Pulmonary artery endothelial cell (primary cell): ENCODE measurements at places on chromosomes 11 and 22. TPM values are rescaled to one million over a fixed set of nuclear protein-coding genes. Genes with fewer than 3 reads are reported as not detected.

DNA sequence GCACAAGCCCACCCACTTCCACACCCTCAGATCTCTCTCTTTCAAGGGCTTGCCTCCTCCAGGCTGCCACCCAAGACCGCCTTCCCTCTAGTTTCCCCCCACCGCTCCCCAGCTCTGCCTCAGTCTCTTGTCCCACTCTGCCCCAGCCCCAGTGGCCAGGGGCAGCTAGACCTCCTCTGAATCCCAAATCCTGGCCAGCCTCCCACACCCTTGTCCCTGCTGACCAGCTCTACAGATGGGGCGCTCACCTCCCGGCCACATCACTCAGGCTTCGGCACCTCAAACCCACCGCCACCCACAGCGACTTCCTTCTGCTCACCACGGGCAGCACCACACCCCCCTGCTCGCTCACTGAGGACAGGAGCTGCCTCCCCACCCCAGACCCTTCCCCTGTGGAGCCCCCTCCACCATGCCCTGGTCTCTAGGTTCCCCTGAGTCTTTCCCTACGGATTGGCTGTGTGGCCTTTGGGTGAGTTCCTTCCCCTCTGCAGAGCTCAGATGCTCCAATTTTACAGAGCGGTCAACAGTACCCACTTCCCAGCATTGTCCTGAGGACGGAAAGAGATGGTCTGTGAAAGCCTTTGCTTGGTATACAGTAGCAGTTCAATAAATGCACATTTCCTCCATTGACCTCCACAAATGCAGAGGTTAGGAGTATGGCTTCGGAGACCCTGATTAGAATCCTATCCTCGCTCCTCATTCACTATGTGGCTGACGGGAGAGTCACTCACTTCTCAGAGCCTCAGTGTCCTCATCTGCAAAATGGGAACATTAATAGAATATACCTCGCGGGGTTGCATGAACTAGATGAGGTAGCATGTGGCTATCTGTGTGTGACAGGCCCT lies 11.5 kb upstream of the SPI1 start:
- DNase-seq: no peak

GRCh38 chr22:30742291-30743256 lies 47.9 kb downstream of the OSBP2 start:
- no peak for DNase-seq

- no peak for DNase-seq
Observed at GRCh38 chr22:19126309-19127273, 4.4 kb upstream of the DGCR2 start.

DNA sequence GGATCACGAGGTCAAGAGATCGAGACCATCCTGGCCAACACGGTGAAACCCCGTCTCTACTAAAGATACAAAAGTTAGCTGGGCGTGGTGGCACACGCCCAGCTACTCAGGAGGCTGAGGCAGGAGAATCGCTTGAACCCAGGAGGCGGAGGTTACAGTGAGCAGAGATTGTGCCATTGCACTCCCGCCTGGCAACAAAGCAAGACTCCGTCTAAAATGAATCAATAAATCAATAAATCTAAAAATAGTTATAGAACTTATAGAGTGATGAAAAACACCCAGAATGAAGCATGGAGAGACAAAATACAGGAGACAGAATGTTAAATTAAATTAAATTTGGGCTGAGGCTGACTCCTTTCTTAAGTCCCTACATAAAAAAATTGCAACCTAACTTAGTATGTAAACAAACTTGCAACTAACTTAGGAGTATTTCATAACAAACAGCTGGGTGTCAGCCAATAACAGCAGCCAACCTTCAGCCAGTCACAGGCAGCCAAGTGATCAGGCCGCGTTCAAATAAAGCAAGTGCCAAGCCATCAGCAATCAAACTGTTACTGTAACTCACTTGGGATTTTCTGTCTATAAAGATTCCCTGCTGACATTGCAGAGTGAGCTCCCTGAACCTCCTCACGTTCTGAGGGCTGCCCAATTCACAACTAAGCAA lies 7.3 kb upstream of the TP53AIP1 start:
- no peak for DNase-seq

GRCh38 chr22:19880786-19881569 lies 26.3 kb upstream of the GNB1L start:
- peak; percentile 96 for DNase-seq

GRCh38 chr22:42022162-42022847 lies 23.7 kb downstream of the WBP2NL start:
- no peak for DNase-seq

DNA sequence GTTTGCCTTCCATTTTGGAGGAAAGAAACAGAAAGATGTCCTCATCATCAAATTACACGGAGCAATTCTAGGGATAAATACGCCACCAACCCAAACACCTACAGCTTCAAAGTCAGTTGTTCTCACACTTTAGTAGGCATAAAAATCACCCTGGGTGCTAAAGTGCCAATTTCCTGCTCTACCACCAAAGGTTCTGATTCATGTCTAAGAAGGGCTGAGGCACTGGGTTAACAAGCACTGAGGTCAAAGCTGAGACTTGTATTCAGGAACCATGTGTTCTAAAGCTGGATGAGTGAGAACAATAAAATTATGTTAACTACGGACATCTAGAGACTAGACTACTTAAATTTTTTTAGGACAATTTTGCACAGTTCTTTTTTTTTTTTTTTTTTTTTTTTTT lies 127.6 kb downstream of the MPPED2 start:
- no peak for DNase-seq

GRCh38 chr11:46981436-46981835 lies 44.9 kb downstream of the CSTPP1 start:
- no peak for DNase-seq

Gene SYT12
- 0.04 TPM in 1 of 2 replicates, not detected in the other for total RNA-seq

Gene NXPE4
- not detected in 2 replicates for total RNA-seq

Gene ARHGEF17
- 13.0 and 24.2 TPM in 2 replicates for total RNA-seq

- DNase-seq: no peak
Observed at GRCh38 chr22:46007003-46007847, 30.3 kb upstream of the WNT7B start.

- no peak for DNase-seq
Observed at GRCh38 chr11:67532889-67533288, 9.6 kb upstream of the CABP2 start.

GRCh38 chr11:64611869-64612646 lies 21.0 kb downstream of the SLC22A12 start:
- DNase-seq: no peak

- no peak for DNase-seq
Observed at GRCh38 chr11:63020671-63021291, 5.1 kb upstream of the SLC22A8 start.

GRCh38 chr22:29230972-29231875 lies 25.5 kb downstream of the EMID1 start:
- DNase-seq: no peak

DNA sequence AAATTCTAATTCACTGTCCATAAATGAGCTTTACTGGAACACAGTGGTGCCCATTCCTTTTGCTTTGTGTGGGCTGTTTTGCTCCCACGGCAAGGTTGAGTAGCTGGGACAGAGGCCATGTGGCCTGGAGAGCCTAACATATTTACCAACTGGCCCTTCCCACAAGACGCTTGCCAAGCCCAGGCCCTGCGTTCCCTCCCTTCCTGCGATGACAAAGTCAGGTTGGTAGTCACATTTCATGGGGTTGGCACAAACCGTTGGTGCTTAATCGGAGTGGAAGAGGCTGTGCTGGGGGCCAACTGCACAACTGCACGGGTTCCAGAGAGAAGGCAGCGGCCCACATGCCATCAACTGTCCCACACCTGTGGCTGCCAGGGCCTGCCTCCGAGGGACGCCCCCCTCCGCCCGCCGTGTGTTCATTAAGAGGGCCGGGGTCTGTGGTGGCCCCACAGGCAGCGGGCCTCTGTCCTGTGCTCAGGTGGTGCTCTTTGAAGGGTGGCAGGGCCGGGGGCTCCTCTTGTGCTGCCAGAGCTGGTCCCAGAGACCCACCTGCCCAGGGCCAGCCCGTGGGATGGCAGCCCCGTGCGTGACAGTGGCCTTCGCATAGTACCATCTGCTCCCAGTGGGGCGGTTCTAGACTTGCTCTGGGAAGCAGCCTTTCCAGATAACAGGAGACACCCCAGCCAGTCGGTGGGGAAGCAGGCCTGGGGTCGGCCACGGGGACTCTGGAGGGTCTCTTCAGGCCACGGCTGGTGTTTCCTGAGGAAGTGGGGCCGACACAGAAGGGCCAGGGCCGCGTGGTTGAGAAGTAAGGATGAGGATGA lies 81.5 kb upstream of the CLDN5 start:
- DNase-seq: no peak

Gene MARK2
- total RNA-seq: 9.2 and 12.5 TPM in 2 replicates

DNA sequence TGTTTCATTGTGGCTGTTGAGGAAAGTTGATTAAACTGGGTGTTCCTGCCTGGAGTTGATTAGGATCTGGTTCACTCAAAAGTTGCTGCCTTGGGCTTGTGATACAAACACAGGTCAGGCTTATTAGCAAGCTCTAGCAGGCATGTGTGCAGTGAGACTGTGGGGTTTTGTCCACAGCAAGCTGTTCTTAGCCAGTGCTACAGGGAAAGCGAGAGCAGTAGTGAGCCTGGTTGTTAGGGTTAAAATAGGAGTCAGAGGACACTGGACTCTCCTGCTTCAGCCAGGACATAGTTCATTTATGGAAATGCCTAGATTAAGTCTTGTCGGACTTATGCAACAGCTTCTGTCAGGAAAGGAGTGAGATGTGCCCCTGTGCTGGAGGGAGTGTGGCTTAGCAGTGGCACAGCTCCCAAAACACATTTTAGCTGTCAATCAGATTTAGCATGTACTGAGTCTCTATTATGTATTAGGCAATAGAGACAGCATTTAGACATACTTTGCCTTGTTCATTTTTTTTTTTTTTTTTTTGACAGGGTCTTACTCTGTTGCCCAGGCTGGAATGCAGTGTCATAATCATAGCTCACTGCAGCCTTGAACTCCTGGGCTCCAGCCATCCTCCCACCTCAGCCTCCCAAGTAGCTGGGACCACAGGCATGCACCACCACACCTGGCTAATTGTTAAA lies 8.7 kb downstream of the SNRPD3 start:
- DNase-seq: no peak

Gene KLHDC7B
- total RNA-seq: not detected in 2 replicates
